Naive thymus-derived CD8-positive, alpha-beta T cell (primary cell): ENCODE measurements at places on chromosomes 4 and X.

- H3K27me3 ChIP-seq, result peaks cover 29% of the 10 kb centered on the region
- H3K4me1 ChIP-seq, result peaks cover 4% of the 10 kb centered on the region
- DNase-seq, result no peak
- no peak overlapping the region for H3K27ac ChIP-seq
- H3K36me3 ChIP-seq, result no peaks in the 10 kb centered on the region
These were observed 2.0 kb downstream of the DLG3 start for GRCh38 chrX:70446380-70447350.

GRCh38 chrX:12866451-12867377 lies at the start of gene TLR7:
TLR7 (plus strand) TSS chrX:12867072; CDS start chrX:12867579, 507 bp downstream.
- H3K27ac ChIP-seq, result peak within 1 kb of the TSS; percentile 78
- H3K4me1 ChIP-seq, result no peaks in the 10 kb centered on the region
- no peaks in the 10 kb centered on the region for H3K27me3 ChIP-seq
- peak within 1 kb of the TSS; percentile 87 for H3K4me3 ChIP-seq

GRCh38 chrX:104318330-104319009 lies 63.7 kb upstream of the ESX1 start:
- H3K27ac ChIP-seq, result no peak overlapping the region
- H3K36me3 ChIP-seq, result no peaks in the 10 kb centered on the region
- H3K4me3 ChIP-seq, result no peak overlapping the region
- H3K27me3 ChIP-seq, result peaks cover 3% of the 10 kb centered on the region

DNA sequence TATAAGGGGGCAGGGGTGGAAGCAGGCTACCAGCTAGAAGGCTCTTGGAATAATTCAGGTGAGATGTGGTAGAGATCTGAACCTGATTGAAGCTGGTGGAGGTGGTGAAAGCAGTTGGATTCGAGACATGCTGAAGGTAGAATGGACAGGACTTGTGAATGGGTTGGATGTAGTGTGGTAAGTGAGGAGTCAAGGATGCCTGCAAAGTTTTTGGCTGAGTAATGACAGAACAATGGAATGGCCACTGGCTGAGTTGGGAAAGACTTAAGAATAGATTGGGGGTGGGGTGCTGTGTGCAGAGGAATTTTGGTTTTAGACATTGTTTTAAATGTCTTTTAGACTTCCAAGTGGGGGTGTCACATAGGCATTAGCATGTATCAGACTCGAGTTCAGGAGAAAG lies 33.5 kb downstream of the HPF1 start:
- no peaks in the 10 kb centered on the region for H3K27me3 ChIP-seq
- no peak overlapping the region for H3K27ac ChIP-seq
- H3K4me1 ChIP-seq, result peaks cover 3% of the 10 kb centered on the region
- no peak overlapping the region for H3K4me3 ChIP-seq
- no peak for DNase-seq
- peaks cover 18% of the 10 kb centered on the region for H3K36me3 ChIP-seq

DNA sequence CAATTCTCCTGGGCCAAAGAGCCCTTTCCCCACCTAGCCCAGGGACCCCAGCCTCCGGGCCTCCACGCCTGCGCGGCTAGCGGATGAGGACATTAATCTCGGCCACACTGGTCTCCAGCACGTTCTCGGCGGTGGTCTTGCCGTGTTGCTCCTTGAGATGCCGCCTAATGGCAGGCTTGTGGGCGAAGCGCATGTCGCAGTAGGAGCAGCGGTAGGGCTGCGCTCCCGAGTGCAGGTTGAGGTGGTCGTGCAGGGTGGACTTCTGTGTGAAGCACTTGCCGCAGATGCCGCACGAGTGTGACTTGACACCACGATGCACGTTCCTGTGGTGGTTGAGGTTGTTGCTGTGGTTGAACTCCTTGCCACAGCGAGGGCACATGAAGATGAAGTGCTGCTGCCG lies 72.1 kb downstream of the UBE2K start:
- H3K4me3 ChIP-seq, result no peak overlapping the region
- no peaks in the 10 kb centered on the region for H3K27me3 ChIP-seq
- DNase-seq, result no peak
- no peaks in the 10 kb centered on the region for H3K4me1 ChIP-seq

- H3K36me3 ChIP-seq, result no peaks in the 10 kb centered on the region
- no peak overlapping the region for H3K27ac ChIP-seq
- no peaks in the 10 kb centered on the region for H3K4me1 ChIP-seq
- H3K4me3 ChIP-seq, result no peak overlapping the region
- peaks cover 2% of the 10 kb centered on the region for H3K27me3 ChIP-seq
- no peak for DNase-seq
These were observed 43.0 kb downstream of the RBMX2 start for GRCh38 chrX:130444641-130445336.

- H3K4me3 ChIP-seq, result no peak overlapping the region
- no peak overlapping the region for H3K27ac ChIP-seq
- peaks cover 35% of the 10 kb centered on the region for H3K27me3 ChIP-seq
- DNase-seq, result no peak
- H3K36me3 ChIP-seq, result no peaks in the 10 kb centered on the region
These were observed 49.7 kb upstream of the NAP1L5 start for GRCh38 chr4:88747351-88747750.

DNA sequence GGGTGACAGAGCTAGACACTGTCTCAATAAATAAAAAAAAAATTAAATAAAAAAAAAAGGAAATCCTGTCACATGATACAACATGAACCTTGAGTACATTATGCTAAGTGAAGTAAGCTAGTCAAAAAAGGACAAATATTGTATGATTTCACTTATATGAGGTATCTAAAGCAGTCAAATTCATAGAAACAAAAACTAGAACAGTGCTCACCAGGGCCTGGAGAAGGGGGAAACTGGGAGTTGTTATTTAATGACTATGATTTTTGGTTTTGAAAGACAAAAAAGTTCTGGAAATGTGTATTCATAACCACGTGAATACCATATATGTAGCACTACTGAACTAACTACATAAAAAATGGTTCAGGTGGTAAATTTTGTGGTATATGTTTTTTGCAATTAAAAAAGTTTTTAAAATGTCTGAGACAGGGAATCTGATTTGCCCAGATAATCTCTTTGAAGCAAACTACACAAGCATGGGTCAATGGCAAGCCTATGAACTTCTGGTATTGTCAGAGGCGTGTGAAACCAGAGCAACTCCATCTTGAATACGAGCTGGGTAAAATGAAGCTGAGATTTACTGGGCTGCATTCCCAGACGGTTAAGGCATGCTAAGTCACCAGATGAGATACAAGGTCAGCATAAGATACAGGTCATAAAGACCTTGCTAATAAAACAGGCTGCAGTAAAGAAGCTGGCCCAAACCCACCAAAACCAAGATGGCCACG lies 42.3 kb downstream of the ANAPC10 start:
- H3K27me3 ChIP-seq, result no peaks in the 10 kb centered on the region
- H3K27ac ChIP-seq, result no peak overlapping the region
- peaks cover 23% of the 10 kb centered on the region for H3K4me1 ChIP-seq

GRCh38 chrX:135383249-135383648 lies 38.5 kb upstream of the SMIM10L2A start:
- H3K4me3 ChIP-seq, result peak overlapping the region; percentile 60
- no peaks in the 10 kb centered on the region for H3K36me3 ChIP-seq
- no peak for DNase-seq
- H3K4me1 ChIP-seq, result peaks cover 12% of the 10 kb centered on the region
- no peak overlapping the region for H3K27ac ChIP-seq

- H3K27ac ChIP-seq, result no peak overlapping the region
- no peaks in the 10 kb centered on the region for H3K4me1 ChIP-seq
- no peak for DNase-seq
- no peaks in the 10 kb centered on the region for H3K36me3 ChIP-seq
- no peaks in the 10 kb centered on the region for H3K27me3 ChIP-seq
These were observed 173.9 kb downstream of the GRIA3 start for GRCh38 chrX:123357941-123358340.
